ENCODE measurements at places on chromosomes 13 and 19.

DNA sequence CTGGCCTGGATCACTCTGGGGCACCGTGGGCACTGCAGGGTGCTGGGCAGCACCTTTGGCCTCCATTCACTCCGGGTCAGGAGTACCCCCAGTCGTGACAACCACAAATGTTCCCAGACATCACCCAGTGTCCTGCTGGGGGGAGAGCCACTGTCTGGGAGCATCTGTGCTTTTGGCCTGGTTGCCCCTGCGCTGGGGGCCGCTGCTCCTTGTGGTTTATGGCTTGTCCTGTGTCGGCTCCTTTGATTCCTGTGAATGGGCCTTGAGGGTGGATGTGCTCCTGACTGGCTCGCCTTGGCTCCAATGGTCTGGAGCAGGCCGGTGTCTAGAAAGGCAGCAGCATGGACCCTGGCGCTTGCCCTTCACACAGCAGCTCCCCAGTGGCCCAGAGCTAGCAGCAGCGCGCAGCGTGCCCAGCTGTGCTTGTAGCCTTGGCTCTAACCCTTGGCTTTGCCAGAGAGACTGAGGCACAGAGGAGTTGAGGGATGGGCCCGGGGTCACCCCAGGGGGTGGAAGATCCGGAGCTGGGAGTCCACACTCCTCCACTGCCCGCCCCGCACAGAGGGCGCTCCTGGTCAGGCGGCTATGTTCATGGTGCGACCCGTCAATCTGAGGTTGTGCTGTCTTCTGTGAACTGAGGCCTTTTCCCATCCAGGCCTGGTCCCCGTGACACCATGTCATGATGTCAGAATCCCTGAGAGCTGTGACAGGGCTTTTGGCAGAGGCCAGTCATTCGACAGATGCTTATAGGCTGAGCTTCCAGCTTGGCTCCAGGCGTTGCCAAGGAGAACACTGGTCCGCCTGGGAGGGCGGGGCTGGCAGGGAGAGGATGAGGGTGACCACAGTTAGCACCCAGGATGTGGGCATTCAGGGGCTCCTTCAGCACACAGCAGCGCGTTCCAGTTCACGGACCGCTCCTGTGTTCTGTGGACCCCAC is 4.1 kb downstream of the DAZAP1 start:
- peak; percentile 93 for DNase-seq

GRCh38 chr19:33386361-33386858 is 12.9 kb downstream of the CEBPG start:
- DNase-seq: no peak

GRCh38 chr13:89520468-89520867 is 1827.0 kb upstream of the MIR17HG start:
- DNase-seq: no peak

DNA sequence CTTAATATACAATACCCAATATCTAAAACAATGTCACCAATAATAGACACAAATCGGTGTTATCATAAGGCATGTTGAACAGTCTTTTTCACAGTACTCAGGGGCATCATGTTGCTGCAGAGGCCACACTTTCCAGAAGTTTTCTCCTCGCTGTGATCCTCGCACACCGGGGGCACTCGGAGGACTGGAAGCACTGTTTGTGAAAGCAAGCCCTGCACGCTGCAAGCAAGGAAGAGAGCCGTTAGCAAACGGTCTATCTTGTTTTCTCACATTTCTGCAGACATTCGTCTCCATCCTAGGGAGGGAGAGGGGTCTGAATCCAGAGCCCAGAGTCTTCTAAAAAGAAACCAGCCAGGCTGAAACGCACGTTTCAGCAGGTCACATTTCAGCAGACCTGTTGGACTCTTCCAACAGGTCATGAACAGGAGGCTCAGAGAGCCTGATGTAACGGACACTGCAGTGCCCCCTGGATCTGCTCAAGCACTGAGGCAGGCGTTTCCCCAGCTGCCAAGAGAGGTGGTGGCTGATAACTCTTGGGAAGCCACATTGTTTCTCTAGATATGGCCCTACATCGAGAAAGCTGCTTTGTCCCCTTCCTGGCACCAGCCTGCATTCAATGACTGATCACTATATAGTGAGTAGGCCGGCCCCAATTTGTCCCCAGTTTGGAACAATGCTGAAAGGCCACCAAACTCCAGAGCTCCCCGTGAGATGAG is 43.6 kb downstream of the RUBCNL start:
- no peak for DNase-seq

- no peak for DNase-seq
Measured at GRCh38 chr19:42370068-42370520, 20.0 kb downstream of the CNFN start.

DNA sequence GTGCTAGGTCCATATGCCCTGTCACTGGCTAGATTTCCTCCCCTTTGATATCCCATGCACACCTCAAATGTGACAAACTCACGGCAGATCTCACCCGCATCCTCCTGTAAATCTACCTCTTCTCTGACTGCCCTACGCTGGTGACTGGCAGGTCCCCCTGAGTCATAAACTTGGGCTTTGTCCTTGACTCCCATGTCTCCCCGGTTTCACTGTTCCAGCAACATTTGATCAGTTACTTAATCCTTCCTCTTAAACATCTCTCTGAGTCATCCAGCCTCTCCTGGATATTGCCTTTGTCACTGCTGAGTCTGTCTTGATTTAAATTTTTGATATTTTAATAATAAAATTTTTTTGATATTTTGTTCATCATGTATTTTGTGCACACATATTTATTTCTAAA is 26.5 kb downstream of the FAM216B start:
- DNase-seq: no peak

DNA sequence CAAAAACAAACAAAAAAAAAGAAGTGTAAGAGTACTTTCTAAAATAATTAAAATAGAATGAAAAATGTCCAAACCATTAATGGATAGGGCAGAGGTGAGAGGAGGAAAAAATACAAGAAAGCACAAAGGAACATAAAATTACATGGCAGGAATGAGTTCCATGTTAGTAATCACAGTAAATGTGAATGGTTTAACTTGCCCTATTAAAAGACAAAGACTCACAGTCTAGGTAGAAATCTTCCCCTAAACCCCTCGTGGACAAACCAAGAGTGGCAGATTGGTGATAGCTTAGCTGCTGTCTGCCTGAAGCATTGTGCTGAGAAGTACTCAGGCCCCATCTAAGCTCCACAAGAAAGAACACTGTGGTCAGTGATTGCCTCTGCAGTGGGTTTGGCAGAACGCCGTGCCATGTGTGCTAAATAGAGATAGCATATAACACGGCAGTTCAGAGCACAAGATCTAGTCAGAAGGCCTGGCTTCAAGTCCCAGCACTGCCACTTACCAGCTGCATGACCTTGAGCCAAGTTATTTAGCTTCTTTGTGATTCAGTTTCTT is 103.5 kb downstream of the DPF1 start:
- no peak for DNase-seq

DNA sequence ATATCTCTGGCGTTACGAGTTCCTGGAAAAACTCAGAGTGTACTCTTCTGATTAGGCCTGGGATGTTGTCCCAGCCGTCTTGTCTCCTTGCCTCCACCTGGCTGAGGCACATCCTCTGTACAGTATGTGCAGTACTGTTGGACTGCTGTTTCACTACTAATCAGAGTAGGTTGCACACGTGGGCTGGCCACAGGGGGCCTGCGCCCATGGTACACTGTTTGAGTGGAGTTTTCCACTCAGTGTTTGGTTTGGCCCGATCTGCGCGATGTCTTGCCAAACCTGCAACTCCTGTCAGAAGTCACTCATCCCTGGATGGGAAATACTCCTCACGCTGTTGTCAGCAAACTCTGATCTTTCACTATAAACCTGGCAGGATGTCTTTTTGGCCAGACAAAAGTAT is 189.6 kb upstream of the CSNK1A1L start:
- no peak for DNase-seq

- no peak for DNase-seq
Measured at GRCh38 chr13:105464249-105464648, 1071.2 kb downstream of the EFNB2 start.

- DNase-seq: no peak
Measured at GRCh38 chr19:34837262-34837661, 64.2 kb upstream of the ZNF599 start.

- peak; percentile 11 for DNase-seq
Measured at GRCh38 chr19:34276614-34277013, 22.3 kb downstream of the GARRE1 start.

DNA sequence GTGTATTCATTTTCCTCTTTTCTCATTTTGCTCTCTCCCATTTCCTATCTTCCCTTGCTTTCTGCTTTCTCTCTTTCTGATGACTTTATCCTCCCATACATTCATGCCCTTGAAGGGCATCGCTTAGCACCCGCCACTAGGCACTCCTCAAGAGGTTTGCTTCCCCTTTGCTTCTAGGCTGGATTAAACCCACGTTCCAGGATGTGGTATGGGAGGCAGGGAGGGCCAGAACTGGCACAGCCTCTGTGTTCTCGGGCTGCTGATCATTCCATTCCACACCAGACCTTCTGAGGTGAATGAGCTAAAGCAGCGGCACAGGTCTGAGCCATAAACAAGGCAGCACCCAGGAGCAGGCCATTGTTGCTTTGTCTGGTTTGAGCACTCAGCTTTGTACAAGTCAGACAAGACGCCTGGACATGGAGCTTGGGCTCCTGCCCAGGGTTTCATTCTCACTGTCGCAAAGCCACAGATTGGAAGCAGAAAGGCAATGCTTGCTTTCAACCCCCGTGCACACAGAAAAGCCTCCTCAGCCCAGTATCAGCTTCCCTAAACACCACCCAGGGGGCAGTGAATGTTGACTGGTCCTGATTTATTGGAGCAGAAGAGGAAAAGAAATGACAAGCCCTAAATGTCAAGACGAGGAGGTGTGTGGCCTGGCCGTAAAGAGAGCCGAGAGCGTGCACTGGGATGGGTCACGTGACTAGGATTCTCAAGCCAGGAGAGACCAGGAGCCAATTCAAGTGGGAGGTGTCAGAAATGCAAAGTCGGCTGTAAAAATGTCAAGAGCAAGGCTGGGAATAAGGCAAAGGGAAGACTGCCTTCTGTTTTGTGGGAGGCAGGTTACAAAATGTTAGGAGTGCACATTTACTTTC is 218.0 kb upstream of the SERP2 start:
- DNase-seq: peak; percentile 50

DNA sequence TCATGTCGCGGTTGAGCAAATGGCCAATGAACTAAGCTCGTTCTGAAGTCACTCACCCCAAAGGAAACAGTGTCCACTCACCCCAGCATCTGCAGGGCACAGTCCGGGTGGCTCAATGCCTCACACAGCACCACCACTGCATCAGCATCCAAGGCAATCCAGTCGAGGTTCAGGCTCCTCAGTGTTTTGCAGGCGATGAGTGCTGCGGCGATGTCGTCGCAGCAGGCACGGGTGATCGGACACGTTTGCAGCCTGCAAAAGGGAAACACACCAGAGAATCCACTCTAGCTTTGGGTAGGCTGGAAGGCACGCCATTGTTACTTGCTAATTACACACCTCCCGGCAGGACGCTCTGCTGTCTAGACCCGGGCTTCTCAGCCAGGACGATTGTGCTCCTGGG is 26.5 kb downstream of the NLRP9 start:
- DNase-seq: no peak

DNA sequence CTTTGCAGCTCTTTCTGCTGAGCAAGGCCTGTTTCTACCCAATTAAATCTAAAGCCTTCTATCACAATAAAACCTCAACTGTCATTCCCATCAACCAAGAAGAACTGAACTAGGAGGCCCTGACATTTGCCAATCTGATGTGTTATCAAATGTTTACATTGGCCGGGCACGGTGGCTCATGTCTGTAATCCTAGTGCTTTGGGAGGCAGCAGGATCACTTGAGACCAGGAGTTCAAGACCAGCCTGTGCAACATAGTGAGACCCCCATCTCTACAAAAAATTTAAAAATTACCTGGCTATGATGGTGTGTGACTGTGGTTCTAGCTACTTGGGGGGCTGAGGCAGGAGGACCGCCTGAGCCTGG is 2.8 kb upstream of the FBXO17 start:
- no peak for DNase-seq

DNA sequence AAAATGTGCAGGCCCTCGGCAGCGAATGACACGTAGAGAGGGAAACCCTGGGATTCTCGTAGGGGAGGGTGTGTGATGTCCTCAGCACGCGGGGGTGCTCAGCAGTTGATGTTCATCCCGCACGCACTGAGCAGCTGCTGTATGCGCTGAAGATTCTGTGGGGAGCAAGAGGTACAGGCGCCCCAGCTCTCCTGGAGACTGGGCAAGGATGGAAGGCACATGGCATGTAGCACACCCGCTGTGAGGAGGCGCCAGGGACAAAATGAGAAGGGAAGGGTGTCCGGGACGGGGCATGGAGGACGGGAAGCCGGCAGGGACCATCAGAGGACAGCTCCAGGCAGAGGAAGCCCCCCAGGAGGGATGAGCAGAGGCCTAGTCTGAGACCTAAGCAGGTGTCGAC is 15.4 kb downstream of the ATP11A start:
- no peak for DNase-seq

- DNase-seq: peak; percentile 96
Measured at GRCh38 chr19:52139252-52140031, at the start of gene ZNF616. Gene ZNF616 (minus strand): TSS chr19:52139938. CDS start chr19:52130512, 9,426 bp downstream.

DNA sequence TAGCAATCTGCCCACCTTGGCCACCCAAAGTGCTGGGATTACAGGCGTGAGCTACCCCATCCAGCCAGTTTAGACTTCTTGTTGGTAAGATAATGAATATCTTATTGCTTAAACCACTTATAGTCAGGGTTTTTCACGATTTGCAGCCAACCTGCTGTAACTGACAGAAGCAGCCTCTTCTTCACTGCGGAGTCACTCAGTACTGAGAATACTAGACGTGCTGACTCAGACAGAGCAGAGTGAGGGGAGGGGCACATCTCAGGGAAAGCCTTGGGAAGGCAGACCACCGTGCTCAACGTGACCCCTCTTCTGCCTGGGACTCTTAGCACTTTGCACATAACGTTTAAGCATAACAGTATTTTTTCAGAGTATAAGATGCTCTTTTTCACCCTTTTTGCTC is 74.3 kb upstream of the ARHGEF7 start:
- DNase-seq: no peak

- DNase-seq: no peak
Measured at GRCh38 chr13:109012115-109012514, 382.7 kb downstream of the MYO16 start.

- DNase-seq: no peak
Measured at GRCh38 chr19:58296104-58296503, 9.1 kb upstream of the ERVK3-1 start.

DNA sequence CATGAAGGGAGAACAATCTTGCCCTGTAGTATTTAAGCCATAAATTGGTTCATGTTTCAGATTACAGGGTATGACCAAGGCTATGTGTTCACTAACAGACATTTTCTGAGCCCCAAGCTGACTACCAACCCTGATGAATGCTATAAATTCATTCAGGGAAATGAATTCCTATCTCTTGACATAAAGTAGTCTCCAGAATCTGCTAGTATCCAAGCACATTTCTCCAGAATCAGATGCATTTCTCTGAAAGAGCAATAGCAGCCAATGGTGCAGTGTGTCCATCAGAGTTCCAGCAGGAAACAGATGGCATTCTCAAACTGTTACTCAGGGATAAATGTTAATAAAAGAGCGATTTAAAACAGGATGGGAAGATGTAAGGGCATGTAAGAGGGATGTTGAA is 226.4 kb downstream of the COG6 start:
- no peak for DNase-seq

DNA sequence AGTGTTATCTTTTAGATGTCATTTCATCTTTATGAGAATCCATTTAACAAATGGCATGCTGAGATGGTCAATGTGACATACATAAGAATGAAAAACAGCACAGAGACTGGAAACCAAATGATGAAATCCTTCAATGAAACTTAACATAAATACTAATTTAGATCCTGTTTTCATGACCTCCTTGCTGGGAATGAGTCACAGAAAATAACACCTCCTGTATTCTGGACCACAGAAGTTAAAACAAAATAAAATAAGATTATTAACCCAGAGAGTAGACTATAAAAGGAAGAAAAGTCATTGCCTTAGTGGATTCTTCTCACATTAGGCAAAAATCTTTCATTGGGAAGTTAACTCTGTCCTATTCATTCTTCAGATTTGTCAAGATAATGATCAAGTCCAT is 1.6 kb downstream of the DIAPH3 start:
- DNase-seq: no peak

Measured in nucleus accumbens (tissue), 56 donors.